ENCODE measurements at places on chromosomes 2 and 18.
A peak's percentile ranks its signal among the peaks of the same experiment; 100 is the strongest.

DNA sequence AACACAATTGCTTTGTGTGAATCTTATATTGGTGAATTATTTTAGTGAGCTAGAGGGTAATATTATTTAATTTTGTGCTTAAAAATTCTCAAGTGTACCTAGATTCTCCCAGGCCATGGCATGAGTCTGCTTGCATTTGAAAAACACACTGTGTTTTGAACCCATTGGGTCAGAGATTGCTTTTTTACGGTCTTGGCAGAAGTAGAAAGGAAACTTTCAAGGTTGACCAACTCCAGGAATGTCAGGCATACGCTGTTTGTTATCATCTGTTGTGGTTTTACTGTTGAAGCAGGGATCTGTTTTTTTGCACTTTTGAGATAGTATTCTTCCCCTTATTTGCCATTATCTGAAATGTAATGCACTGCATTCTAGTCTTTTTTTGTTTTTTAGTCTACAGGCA, 377.4 kb downstream of the RPRM start:
- DNase-seq = no peak

- DNase-seq = no peak
Observed at GRCh38 chr18:70453058-70453775, 164.4 kb downstream of the SOCS6 start.

- peak; percentile 25 for DNase-seq
Observed at GRCh38 chr2:38528008-38528442, 74.7 kb downstream of the HNRNPLL start.

- no peak for DNase-seq
Observed at GRCh38 chr2:137138263-137138662, 372.9 kb downstream of the THSD7B start.

DNA sequence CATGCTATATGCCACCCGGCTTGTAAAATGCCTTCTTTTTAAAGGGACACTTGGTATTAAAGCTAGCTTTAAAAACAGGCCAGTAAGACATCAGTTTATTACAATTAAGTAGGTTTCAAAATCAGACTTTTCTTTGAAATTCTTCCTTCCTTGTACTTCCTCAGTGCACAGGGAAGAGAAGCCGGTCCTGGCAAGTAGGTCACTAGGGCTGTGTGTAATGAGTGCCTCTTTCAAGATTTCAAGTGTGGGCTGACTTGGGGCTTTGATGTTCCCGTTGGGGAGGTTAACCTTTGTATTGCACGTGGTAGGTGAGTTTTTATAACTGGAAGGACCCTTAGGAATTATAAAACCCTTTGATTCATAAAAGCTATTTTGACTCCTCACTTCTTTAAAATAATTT, 566.4 kb upstream of the ID2 start:
- no peak for DNase-seq

GRCh38 chr2:135773917-135774316, 32.3 kb downstream of the UBXN4 start:
- no peak for DNase-seq

DNA sequence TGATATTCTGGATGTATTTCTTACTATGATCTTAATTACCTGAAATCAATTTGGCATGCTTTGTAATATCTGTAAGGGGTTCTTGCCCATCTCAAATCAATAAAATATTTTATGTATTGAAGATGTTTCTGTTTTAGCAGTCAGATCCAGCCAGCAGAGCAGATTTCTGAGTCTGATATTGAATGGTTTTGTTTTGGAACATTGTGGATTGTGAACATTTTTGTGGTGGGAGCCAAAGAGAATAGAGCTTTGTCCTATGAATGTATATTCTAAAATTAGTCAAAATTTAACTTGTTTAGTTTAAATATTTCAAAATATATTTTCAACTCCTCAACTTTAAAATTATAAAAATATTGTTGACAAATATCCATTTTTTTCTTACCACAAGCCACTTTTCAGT, 197.0 kb downstream of the UBE2E3 start:
- DNase-seq = no peak

GRCh38 chr2:71620851-71621251, 167.5 kb downstream of the DYSF start:
- DNase-seq = no peak

DNA sequence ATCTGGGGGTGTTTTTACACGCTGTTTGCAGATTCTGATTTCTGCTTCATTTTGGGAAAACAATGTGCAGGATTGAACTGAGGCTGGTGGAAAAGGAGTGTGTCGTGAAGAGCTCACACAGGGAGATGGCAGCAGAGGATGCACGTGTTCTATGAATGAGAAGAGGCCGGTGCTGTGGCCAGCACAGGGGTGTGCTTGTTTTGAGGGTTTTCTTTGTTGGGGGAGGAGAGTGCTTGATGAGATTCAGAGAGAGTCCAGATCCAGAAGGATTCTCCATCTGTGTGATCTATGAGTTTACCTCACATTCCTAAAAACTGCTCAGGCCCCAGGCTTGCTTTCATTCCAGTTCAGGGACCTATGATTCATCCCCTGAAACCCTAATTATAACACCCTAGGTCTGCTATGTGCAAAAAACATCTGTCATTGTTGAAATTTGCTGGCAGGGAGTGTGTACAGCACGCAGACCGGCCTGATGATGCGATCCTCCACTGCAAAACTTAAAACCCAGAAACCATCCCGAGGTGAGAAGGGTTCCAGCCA, 12.1 kb downstream of the TGFA start:
- DNase-seq = no peak

- no peak for DNase-seq
Observed at GRCh38 chr2:222733846-222734702, 62.6 kb downstream of the MOGAT1 start.

GRCh38 chr2:45598545-45598944, 12.5 kb downstream of the SRBD1 start:
- no peak for DNase-seq

GRCh38 chr18:48090021-48090420, 159.6 kb upstream of the SMAD2 start:
- DNase-seq = no peak

DNA sequence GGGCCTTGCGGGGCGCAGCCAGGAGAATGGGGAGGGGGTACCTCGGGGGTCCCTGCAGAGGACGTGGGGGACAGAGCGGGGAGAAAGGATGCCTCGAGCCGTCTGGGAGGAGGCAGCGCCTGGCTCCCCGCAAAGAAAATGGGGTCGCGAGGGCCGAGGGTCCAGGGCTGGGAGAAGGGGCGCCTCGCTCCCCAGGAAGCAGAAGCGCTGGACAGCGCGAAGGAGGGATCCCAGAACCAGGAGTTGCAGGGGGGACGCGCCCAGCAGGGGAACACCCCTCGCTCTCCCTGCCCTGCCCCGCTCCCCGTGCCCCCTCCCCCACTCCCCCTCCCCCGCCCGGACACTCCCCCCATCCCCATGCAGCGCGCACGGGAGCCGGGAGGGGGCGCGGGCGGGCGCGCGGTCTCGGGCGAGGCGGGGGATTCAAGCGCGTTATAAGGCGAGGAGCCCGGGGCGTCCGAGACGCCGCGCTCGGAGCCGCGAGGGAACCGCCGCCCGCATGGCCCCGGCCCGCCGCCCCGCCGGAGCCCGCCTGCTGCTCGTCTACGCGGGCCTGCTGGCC, at the start of gene ERFE:
TSS of gene ERFE (plus strand) at position 462 of the 562 bp plus-strand sequence. CDS start at position 500, 38 bp downstream.
- DNase-seq = peak; percentile 16

GRCh38 chr2:58052978-58053377, 6.4 kb downstream of the VRK2 start:
- DNase-seq = no peak

- no peak for DNase-seq
Observed at GRCh38 chr2:206212673-206213513, 53.2 kb downstream of the EEF1B2 start.

DNA sequence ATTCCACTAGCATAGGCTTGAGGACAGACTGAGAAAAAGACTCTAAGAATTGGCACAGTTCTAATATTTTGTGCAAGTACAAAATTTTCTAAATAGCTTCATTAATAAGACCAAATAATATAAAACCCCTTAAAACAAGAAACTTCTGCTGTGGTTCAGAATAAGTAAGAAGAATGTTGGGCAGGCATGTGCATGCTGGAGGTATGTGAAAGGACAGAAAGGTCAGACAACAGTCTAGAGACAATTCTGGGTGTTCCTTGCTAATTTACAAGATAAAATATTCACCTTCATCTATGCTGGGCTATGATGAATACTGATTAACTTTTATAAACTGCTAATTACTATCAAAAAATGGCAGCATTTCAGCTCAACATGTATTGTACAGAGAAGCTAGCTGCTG, 14.9 kb downstream of the CEBPZOS start:
- DNase-seq = no peak

GRCh38 chr2:166882851-166883250, 5.4 kb upstream of the XIRP2 start:
- DNase-seq = no peak

DNA sequence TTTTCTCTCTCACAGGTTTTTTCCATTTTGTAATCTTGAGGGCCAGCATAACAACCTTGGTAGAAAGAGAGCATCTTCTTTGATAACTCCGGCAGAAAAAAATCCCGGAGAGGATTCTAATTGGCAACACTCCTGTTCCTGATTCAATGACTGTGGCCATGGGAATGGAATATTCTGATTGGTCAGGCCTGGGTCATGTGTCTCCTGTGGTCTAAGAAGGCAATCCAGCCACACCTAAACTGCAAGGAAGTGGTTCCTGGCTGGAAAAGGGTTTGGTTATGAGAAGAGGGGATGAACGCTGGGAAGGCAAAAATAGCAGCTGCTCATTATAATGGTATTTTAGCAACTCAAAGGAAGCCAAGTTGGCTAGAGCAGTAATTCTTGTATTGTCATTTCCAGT, 24.8 kb upstream of the ZNF638 start:
- no peak for DNase-seq

DNA sequence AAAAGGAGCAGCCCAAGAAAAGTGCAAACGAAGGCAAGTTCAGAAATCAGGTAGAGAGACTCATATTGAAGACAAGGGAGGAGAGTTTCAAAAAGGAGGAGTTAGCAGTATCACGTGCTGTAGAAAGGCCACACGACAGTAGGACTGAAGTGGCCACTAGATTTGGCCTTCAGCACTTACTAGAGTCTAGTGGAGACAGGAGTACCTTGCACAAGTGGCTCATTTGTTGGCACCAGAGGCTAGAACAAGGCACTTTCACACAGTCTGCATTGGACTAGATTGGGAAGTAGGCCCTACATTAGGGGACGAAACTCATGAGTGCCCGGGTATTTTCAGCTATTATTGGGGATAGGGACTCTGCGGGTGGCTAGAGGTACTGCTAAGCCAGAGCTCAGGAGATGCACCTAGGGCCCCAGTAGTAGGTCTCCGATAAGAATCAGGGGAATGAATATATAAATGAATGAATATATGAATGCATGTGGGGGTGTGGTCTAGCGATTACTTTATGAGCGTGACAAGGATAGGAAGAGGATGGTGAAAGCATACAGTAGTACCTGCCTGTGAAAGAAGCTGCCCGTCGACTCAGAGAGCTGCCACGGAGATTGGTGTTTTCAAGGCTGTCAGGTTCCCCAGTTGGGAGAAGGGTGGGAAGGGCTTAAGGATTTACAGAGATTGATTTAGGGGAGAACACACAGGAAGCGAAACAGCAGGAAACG, 1.4 kb upstream of the NCOA1 start:
- DNase-seq = no peak

DNA sequence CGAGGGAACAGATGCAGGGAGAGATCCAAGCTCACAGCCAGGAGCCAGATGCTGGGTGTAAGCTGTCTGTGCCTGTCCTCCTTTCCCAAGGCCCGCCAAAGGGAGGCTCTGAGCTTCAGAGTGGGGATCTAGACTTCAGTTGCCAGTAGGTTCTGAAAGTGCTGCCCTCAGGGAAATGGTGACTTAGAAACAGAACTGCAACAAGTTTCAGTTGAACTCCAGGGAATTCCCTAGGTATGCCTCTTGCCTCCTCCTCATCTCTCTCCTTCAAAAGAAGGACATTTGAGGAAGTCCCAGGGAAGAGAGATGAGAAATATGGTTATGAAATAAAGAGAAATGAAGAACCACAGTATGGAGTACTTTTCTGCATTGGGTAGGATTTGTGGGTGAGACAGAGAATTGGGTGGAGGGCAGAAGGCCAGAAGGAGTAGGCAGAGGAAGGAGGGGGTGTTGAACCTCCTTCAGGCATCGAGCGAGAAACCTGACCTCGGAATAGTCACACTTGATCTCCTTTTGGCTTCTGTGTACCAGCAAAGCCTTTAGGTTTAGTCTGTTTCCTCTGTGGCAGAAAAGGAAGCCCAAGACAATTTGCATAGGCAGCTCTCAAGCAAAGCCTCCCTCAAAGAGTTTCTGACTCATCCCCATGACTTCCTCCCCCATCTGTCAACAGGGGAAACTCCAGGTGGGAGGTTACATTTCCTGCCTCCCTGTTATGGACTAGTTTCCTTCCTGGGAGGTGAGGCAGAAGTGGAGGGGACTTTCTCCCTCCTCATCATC, 45.7 kb downstream of the QPCT start:
- no peak for DNase-seq

DNA sequence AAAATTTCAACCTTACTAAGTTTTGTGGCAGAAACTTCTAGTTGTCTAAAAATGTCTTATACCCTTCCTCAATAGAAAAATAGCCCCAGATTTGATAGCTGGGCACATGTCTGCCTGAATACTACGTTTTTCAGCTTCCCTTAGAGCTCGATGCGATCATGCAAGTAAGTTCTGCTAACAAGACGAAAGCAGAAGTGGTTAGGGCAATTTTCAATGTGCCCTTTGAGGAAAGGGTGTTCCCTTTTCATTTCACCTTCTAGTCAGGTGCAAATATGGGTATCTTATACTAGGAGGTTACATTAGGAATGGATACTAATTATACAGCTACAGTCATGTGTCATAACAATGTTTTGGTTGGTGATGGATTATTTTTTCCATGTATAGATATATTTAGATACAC, 1572.1 kb upstream of the LRRTM1 start:
- no peak for DNase-seq

DNA sequence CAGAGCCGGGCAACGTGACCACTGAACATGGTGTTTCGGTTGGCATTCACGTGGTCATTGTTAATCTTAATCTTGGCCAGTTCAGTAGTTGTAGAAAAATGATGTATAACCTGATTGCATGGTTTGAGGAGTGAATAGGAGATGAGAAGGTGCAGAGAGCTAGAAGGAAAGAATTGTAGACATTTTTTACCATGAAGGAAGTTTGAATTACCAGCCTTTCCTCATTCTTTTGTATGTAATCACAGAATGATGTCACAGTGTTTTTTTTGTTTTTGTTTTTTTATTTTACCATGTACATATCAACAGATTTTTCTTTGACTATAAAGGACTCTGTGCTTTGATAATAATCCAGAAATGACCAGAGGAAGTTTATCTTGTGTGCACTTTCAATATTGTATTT, 126.3 kb downstream of the LTBP1 start:
- no peak for DNase-seq

- no peak for DNase-seq
Observed at GRCh38 chr18:40366521-40366920, 1588.5 kb upstream of the PIK3C3 start.

DNA sequence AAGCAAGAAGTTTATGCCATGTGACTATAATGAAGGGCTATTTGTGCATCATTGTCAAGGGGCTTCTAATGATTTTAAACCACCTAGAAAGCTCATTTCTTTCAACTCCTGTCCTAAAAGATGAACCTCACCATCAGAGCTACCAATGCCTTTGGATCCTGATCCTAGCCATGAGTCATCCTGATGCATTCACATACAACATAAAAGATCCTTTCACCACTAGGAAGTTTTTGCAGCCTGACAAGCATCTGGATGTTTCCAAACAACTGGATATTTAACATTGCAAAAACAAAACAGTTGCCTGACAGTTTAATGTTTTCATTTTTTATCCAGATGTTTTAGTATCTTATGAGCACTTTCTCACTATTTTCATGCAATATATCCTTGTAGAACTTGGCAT, 425.3 kb downstream of the MBD2 start:
- DNase-seq = no peak

- DNase-seq = no peak
Observed at GRCh38 chr18:45745817-45746461, 22.0 kb downstream of the SLC14A1 start.

- no peak for DNase-seq
Observed at GRCh38 chr2:222479859-222480258, 55.5 kb downstream of the SGPP2 start.

Measured in NCI-H774 (cell line).